Left cardiac atrium (tissue), 4 donors: ENCODE measurements at places on chromosomes 3 and 15.

- DNase-seq, result no peak
Measured at GRCh38 chr3:33699275-33699674, 18.8 kb downstream of the CLASP2 start.

GRCh38 chr3:53255423-53255774 is 423 bp downstream of the TKT start:
- DNase-seq, result no peak

- peak; percentile 62 for DNase-seq
Measured at GRCh38 chr15:81225161-81225671, 28.5 kb downstream of the IL16 start.

- no peak for DNase-seq
Measured at GRCh38 chr3:130834476-130834875, 59.4 kb upstream of the ATP2C1 start.

GRCh38 chr3:127012091-127012490 is 29.2 kb downstream of the PLXNA1 start:
- DNase-seq, result no peak

DNA sequence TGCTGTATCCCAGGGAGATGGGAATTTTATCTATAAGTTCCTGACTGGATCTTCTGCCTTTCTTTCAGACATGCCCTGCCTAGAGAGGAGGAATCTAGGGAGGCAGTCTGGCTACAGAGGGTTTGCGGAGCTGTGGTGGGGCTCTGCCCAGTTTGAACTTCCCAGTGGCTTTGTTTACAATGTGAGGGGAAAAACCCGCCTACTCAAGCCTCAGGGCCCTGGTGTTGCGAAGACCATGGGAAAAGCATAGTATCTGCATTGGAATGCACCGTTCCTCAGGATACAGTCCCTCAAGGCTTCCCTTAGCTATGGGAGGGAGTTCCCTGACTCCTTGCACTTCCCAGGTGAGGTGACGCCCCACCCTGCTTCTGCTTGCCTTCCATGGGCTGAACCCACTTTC is 168.7 kb downstream of the TMEM108 start:
- DNase-seq, result no peak

DNA sequence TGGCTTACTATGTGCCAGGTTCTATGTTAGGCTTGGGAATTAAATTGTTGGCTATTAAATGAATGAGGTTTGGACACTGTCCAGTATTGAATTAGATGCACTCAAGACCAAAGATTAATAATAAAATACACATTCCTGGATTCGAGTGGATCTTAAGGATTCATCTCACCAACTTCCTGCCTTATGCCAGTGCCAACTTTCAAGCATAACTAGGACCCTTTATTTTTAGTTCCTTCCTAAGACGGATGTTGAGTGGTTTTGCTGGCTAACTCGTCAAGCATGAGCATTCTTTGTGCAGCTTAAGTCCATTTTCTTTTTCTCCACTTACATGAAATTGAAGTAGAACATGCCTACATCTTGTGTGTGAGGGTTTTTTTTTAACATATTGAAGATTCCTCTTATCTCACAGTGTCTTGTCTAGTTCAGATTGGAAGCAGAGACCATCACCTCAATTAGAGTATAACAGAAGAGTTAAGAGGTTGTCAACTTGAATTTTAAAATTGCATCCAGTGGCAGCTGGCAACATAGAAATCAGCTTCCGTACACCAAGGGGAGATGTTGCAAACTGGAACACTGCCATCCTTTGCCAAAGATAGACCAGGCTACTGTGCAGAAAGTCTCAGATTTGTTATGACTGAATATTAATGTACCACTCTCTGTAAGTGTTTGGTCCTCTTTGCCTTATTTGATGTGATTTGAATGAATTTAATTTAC is 106.3 kb upstream of the BFSP2 start:
- DNase-seq, result no peak

- DNase-seq, result no peak
Measured at GRCh38 chr3:32082721-32083120, 23.7 kb upstream of the GPD1L start.

DNA sequence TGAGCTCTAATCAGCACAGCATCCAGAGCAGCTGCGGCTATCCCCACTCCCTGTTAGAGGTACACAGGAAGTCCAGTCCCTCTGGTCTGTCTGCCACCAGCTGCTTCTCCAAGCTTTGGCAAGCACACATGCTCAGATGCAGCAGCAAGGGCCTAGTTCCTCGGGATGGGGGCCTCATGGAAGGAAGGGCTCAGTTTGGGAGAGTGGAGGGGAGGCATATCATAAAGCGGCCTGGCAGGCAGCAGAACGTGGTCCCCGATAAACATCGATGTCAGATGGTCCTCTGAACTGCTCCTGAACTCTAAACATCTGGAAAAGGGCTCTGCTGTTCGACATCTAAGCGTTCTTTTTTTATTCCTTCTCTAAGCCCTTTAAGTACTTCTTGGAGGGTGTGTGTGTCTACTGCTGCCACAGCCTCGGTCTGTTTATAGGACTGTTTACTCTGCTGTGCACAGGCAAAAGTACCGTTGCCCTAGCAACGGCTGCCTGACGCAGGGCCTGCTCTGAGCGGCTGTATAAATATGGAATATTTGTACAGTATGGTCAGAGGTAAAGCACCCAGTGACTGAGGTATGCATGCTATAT is 74.6 kb downstream of the PRICKLE2 start:
- DNase-seq, result peak; percentile 70

DNA sequence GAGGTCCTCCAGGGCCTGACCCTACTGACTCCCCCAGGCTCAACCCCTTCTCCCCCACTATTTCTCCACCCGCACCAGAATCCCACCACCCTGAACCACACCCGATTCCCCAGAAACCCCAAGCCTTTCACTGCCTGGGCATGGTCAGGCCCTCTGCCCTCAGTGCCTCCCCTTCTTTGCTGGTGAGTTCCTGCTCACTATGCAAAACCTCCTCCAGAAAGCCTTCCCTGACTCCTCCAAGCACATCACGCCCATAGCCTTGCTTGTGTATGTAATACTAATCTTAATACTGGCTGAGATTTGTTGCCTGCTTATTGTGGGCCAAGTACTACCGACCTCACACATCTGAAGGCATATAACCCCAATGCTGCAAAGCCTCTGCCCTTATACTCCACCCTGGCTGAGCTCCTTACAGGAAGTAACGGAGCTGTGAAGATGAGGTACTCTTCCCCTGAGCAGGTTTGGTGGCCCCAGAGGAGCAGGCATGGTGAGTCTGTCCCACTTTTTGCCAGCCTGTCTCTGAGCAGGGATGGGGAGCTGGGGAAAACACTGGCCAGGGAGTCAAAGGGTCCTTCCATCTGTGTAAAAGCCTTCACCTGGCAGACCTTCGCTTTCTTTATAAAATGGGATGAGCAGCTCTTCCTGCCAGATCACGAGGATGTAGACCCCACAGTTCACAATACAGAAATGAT is 9.5 kb downstream of the RAB6B start:
- DNase-seq, result no peak
